ENCODE measurements at places on chromosomes 6 and 20. TPM values are rescaled to one million over a fixed set of nuclear protein-coding genes. Genes with fewer than 3 reads are reported as not detected.

DNA sequence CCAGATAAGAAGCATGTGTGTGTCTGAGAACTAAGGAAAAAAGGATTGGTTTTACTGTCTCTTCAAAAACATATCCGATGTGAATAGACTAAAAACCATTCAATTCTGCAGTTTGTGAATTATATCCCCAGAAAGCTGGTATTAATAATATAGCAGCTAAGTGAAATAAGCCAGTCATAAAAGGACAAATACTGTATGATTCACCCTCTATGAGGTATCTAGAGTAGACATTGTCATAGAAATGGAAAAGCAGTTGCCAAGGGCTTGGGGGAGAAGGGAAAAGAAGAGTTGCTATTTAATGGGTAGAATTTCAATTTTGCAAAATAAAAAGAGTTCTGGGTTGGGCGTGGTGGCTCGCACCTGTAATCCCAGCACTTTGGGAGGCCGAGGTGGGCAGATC is 137.5 kb downstream of the ATXN1 start:
- no peak for DNase-seq

DNA sequence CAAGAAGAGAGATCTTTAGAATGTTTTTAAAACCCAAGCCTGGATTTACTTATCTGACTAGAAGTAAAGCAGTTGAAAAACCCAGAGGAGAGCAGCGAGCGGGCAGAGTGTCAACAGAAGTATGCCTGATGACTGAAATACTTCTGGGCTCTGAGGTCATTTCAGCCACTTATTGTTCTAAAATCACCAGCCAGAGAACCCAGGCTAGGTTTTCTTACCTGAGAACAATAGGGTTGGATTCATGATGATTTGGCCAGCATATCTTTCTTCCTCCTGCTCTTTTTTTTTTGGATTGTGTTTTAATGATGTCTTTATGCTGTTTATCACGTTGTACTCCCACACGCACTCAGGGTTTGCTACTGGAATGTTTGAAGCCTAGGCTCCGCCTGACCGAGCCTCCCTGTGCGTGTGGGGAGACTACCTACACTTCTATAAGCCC is 63.0 kb upstream of the KIF25 start:
- no peak for DNase-seq

GRCh38 chr6:141752677-141753076 is 380.0 kb upstream of the GJE1 start:
- no peak for DNase-seq

GRCh38 chr6:152301021-152301764 is 336.0 kb downstream of the SYNE1 start:
- DNase-seq, result no peak

DNA sequence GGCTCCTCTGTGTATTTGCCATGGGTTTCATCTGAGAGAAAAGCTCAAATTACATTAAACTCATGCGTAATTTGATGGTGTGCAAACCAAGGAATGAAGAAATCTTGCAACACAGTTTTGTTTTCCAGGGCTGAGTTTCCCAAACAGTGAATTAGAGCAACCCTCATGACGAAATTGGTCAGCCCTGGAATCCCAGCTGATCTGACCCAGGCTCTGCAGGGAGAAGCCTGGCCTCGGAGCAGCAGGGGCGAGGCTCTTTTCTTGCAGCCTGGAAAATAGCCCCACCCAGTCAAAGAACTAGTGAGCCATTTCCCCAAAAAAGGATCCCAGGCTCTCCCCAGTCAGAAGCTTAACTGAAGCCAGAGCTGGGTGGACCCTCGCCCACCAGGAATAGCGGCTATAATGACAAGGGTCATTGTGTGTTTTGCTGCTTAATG is 107.3 kb upstream of the SNX9 start:
- DNase-seq, result no peak

GRCh38 chr6:150633486-150633834 is 33.8 kb downstream of the PLEKHG1 start:
- DNase-seq, result no peak

GRCh38 chr6:26199773-26200764 is 112.8 kb downstream of the HFE start:
- DNase-seq, result no peak

DNA sequence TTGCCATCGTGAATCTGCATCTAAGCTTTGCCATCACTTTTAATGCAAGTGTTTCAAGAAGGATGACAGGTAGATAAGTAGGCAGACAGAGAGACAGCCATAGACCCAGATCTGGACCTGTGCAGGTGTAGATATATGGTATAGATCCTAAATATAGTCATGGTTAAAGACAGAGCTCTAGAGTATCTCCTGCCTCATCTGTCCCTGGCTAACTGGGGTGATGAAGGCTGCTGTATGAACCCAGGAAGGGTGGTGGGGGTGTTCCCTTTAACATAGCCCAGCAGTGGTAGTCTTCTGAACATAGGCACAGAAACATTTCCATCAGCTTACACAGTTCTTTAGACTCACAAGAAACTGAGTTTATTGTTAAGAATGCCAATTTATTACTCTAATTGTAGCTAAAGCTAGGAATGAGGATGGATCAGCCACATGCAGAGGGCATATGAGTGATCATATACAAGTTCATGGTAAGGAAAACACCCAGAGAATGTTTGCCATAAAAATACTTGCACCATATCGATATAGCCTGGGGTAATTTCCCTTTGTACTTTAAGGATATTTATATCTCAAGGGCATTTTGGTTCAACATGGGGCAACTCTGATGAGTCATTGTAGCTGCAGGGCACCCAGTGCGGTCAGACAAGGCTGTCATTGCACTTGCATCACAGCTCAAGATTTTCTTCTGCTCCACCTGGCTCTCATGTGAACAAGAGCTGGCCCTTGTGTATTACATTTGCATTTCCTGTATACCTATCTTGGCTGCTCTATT is 587.2 kb downstream of the EPM2A start:
- DNase-seq, result no peak

DNA sequence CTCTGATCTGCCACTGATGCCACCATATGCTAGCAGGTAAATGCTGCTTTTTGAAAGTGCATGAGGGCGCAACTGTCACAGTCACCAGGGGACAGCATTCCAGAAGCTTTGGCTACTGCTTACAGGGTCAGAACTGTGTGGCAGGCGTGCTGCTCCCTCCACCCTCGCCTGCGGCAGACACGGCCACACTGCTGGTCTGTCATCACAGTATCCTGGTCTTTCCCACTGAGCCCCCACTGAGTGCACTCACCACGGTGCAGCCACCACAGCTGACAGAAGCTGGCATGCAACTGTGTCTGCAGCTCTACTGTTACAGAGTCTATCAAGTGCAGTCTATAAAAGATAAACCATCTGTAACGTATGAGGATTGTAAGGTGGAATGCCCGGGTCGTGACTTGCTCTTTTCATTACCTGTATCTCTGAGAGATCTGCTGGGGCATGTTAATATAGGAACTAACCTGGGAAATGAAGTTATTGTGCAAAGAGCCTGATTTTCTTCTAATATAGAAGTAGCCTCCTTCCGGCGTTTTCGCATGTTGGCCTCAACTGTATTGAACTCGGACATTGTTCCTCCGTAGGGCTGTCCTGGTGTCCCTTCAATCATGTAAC is 24.5 kb downstream of the GCLC start:
- no peak for DNase-seq

GRCh38 chr6:121436274-121436857 is 920 bp downstream of the GJA1 start:
- no peak for DNase-seq

DNA sequence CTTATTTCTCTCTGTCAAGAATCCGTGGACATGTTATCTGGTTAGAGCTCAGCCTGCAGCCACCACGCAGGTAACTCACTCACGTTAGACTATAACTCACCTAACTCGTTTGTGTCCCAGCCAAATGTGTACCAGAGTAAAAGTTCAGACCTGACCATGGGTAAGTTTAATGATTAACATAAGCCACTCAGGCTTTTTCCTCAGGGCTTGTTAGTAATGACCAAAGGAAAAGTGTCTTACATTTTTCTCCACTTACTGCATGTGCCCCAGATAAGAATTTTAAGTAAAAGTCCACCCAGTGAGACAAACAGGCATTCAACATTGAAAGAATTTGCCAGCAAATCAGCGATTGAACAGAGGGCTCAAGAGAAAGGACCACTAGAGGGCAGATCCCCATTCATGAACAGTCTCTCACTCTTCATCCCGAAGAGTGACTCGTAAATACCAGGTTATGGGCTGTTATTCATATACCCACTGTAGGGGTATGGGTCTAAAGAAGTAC is at the start of gene PKHD1:
TSS of gene PKHD1 (minus strand) at position 116 of the 502 bp plus-strand sequence. CDS start 2,680 bp downstream, outside the sequence.
- peak; percentile 64 for DNase-seq

GRCh38 chr6:166677941-166678340 is 50.9 kb upstream of the RPS6KA2 start:
- no peak for DNase-seq

The PACRG gene
- polyA plus RNA-seq, result 15.2 TPM

The HTR1E gene
- polyA plus RNA-seq, result 0.96 TPM

The OR12D3 gene
- polyA plus RNA-seq, result not detected

DNA sequence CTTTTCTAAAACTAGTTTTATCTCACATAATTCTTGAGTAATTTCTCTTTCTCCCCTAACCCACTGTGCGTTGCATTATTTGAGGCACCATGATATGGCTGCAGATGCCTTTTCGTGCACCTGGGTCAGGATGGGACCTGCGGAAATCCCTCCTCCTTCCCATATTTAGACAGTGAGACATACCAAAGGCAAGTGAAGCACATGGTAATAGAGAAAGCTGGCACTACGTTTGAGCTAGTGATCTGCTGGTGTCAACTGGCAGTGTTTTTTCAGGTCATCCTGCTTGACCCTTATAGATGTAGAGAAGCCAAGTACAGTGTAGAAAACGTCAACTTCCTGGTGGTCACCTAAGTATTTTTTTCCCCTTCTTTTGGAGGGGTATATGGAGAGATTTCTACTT is 71.7 kb downstream of the FOXO3 start:
- DNase-seq, result no peak

The DPM1 gene
- 71.0 TPM for polyA plus RNA-seq

GRCh38 chr20:33377366-33377765 is 24.0 kb downstream of the CDK5RAP1 start:
- DNase-seq, result no peak

The WFDC12 gene
- polyA plus RNA-seq, result not detected

- DNase-seq, result no peak
These were observed 76.7 kb downstream of the FOXC1 start for GRCh38 chr6:1686117-1687098.

DNA sequence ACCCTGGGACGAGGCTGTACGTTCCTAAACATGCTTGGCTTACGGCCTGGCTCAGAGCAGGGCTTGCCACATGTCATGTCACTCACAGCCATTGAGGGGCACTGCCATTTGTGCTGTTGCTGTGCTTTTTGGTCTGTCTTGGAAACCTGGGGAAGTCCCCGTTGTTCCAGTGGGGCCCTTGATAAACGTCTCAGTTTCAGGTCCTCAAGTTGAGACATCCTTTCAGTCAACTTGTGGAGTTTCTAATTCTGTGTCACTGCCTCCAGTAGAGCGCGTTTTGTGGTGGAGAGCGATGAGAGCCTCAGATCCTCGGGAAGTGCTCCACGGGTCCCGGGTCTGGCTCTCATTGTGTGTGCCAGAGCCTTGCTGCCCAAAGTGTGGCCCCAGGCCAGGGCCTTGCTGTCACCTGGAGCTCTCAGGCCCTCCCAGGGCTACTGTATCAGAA is 43.0 kb upstream of the CCR6 start:
- DNase-seq, result no peak

The TSHZ2 gene
- polyA plus RNA-seq, result 12.9 TPM

GRCh38 chr6:20906945-20907344 is 372.7 kb downstream of the CDKAL1 start:
- DNase-seq, result no peak

GRCh38 chr6:148577687-148578488 is 168.9 kb upstream of the UST start:
- DNase-seq, result peak; percentile 51

DNA sequence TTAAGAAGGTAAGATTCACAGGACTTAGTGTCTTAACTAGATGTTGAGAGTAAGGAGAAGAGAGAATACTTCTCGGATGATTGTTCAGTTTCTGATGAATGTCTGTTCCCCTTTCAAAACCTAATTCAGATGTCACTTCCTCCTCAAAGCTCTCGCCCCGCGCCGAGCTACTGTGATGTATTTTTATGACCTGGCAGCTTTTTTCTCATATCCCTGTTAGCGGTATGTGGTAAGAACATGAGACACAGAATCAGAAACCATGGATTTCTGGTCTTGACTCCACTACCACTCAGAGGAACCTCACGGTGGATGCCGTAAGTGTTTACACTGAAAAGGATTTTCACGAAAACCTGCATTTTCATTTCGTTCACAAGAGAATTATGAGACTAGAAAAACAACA is 48.4 kb downstream of the CEP43 start:
- DNase-seq, result no peak

DNA sequence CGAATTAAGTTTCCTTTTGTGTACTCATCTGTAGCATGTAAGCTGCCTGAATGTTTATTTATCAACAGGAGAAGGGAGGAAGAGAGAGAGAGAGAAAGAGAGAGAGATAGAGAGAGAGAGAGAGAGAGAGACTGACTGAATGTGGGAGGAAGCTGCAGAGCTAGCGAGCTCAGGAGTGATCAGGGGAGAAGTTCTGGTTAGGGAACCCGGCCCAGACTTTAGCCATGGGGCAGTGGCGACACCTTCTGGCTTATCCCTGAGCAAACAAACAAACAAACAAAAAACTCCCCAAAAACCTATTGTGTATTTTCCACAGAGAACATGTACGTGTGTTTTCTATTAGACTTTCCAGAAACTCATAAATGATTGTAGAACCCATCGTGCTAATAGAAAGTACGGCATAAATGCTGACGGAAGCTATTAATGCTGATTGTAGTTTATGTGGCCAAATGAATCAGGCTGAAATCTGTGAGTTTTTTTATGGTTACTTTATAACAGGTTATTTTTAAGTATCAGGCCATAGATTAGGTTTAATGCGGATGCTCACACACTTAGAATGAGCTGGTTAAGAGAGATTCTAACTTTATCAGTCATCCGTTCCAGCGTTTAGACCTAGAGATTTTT is 92.8 kb downstream of the CLIC5 start:
- peak; percentile 61 for DNase-seq

- DNase-seq, result no peak
These were observed 330.0 kb downstream of the ZFAND3 start for GRCh38 chr6:38149531-38149930.

The PXDC1 gene
- polyA plus RNA-seq, result 23.0 TPM

DNA sequence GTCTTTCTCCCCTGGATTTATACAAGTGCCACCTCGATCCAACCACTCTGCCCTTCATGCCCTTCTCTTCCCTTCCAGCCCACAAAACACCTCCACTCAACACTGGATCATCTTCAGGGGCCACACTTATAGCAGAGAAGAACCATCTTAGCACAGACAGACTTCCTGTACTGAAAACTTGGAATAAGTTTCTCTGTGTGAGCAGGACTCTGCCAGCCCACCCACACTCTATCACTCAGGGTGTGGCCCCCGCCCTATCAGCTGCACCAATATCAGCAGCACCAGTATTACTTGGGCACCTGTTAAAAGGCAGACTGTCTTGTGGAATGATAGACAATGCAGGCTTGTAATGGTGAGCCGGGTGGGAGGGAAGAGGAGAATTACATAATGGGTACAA is 86.7 kb downstream of the SCML4 start:
- no peak for DNase-seq

DNA sequence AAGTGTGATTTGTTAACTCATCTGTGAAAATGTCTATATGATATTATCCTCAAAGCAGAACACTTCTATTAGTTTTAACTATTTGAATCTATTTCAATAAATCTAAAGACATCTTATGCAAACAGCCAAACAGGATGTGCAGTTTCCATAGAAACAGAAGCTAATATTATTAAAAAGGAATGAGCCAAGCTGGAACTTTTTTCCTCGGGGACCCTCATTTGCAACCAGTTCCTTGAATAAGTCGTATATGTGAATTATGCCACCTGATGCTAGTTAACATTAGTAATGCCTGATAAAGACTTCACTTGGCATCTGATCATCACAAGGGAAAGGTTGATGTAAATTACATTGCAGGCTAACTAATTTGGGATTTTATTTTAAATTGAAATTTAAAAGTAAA is 216.9 kb upstream of the SMLR1 start:
- no peak for DNase-seq
